ENCODE measurements at places on chromosomes 4 and X.
A peak's percentile ranks its signal among the peaks of the same experiment; 100 is the strongest.

GRCh38 chrX:133350751-133351150 lies 64.5 kb downstream of the GPC4 start:
- peak; percentile 2 for DNase-seq

GRCh38 chr4:15776871-15777648 lies 1.1 kb upstream of the CD38 start:
- no peak for DNase-seq

- DNase-seq: peak; percentile 14
Observed at GRCh38 chr4:189090174-189090814, 850.4 kb upstream of the FRG1 start.

- no peak for DNase-seq
Observed at GRCh38 chr4:137343221-137343620, 189.1 kb downstream of the PCDH18 start.

DNA sequence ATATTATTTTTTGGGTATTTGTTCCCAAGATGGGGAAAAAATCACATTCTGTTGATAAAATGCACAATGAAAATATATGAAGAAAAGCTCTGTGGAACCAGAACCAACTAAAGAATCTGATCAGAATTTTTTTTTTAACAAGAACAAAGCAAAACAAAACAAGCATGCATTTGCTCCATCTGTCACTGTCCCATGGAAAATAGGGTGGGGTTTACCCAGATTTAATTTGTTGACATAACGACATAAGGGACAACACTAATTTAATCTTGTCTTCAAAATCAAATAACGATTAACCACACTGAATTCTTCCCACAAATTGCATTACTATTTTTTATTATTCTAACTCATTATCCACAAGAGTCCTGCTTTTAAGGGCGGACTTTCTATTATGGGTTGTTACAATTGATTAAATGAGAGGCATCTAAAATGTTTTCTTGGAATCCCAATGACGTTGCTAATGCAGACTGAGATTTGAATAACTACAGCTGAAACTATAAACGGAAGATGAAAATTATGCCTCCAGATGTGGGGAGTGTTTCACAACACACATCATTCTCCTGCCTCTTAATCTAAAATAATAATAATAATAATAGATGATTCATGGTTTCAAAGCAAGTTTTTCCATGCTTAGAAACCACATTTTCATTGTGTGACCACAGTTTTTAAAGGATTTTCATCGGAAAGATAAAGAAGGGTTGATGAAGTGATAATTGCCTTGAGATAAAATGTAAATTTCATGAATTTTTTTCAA lies 307.0 kb upstream of the CPEB2 start:
- DNase-seq: no peak

DNA sequence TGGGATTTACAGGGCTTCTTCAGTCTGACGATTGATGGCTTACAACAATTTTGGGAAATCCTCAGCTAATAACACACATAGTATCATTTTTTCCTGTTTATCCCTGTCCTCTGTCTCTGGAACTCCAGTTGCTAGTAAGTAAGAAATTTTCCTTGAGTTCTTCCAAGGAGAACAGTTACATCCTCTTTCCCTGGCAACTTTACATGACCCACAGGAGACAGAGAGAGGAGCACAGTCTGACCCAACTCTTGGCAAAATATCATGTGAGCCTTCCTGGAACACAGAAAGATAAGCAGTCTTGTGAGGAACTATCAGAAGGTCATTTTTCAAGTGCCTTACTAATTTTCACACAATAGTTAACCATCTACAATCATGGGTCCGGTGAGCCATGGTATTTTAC lies 578.7 kb upstream of the PABPC4L start:
- no peak for DNase-seq

GRCh38 chrX:139078761-139079280 lies 367.3 kb upstream of the FGF13 start:
- DNase-seq: no peak

DNA sequence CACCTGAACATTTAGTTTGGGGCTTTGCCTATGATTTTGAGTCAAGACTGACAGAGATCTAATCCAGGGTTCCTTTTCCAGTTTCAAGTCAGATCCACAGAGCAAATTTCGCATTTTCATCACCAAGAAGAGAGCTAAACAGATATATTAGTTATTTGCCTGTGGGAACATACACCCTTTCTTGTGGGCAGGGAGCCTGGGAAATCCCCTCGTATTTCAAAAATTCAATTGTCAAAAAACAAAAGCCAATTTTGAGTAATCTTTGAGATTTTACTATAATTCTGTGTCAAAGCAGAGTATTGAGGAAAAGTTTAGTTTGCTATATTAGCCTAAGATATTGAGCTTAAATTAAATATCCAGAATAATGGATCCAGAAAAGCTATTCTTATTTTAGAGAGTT lies 56.6 kb downstream of the AFM start:
- DNase-seq: no peak

GRCh38 chr4:186979961-186980745 lies 256.5 kb upstream of the FAT1 start:
- DNase-seq: no peak

- no peak for DNase-seq
Observed at GRCh38 chrX:123170546-123170945, 13.5 kb upstream of the GRIA3 start.

DNA sequence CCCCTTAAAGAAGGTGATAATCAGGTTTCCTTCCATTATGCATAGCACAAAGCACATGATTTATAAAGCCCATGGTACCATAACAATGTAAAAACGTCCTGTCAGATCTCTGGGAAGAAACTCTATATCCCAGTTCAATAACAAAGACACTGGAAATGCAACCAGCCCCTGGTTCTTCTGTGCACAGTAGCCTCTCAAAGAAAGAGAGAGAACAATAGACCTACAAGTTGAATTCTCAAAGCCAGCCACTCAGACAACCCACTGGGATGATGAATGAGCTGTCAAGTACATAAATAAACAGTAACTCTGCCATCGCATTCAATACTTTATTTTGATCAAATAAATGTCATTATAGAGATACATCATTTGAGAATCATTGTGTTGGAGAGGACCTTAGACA lies 400.1 kb upstream of the CPEB2 start:
- no peak for DNase-seq

GRCh38 chr4:113444386-113444785 lies 317.2 kb downstream of the CAMK2D start:
- DNase-seq: no peak

GRCh38 chrX:39883666-39884065 lies 214.1 kb downstream of the BCOR start:
- DNase-seq: no peak

DNA sequence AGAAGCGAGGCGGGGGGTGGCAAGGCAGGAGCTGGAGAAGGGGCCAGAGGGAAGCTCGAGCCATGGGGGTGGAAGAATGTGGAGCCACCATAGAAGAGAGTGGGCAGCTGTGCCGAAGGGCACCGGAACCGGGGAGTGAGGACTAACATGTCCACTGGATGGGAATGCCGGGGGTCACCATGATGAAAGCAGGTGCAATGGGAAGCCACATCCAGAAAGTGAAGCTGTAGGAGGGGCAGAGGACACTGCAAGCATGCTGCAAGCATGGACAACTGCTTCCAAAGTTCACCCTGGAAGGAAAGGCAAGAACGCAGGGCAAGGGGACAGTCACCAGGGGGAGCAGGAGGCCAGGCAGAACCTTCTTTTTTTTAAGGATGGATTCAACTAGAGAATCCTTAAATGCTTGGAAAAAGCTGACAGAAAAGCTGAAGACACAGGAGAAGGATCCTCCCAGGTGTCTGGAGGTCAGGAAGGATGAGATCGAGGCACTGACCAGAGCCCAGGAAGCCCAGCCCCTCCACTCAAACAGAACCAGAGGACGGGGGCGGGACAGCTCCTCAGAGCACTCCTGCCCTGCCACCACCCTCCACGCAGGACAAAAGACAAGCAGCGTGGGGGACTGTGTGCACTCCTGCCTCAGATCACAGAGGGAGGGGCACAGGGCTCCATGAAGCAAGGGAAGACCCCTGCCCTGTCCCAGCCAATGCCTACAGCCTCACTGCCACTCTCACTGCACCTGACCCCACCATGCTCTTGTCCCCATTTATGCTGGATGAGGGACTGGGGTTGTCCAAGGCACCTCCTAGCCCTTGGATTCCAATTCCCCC lies 169.2 kb downstream of the AFAP1 start:
- peak; percentile 25 for DNase-seq

- DNase-seq: no peak
Observed at GRCh38 chr4:136706942-136707341, 825.4 kb downstream of the PCDH18 start.

DNA sequence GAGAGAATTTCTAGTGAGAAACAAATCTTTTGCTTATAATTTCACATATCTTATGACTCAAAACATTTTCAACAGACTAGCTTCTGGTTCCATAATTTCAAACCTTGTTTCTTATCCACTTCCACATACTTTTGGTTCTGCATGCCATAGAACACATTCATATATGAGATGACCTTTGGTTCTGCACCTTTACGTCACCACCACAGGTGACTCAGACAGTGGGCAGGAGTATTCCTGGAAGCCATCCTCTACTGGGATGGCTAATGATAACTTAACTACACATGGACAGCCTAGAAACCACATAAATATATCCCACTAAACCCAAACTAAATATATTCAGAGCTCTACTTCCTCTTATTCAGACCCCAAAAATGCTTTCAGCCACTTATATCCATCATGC lies 133.3 kb downstream of the DCK start:
- peak; percentile 56 for DNase-seq

DNA sequence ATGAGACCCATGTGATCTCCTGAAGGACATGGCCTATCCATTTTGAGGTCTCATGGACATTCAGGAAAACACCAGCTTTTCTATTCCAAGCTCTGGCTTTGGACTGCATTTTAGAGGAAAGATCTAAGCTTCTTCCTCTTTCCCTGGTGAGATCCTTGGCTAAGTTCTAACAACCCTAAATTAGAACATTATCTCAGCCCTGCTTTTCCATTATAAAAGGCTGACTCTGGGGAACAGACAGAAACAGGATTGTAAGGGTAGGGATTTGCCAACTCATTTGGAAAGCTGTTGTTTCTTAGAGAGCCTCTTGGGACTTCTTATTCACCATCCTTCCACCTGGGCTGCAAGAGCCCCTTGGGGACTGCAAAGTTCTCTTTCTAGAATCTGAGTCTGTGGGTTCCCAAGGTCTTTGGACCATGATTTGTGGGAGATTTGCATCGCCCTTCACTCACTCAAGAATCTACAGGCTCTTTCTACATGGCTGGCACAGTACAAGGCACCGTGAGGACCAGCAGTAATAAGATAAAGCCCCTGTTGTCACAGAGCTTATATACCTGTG lies 146.9 kb downstream of the FNIP2 start:
- no peak for DNase-seq

GRCh38 chr4:102610476-102610875 lies 109.3 kb downstream of the NFKB1 start:
- no peak for DNase-seq

DNA sequence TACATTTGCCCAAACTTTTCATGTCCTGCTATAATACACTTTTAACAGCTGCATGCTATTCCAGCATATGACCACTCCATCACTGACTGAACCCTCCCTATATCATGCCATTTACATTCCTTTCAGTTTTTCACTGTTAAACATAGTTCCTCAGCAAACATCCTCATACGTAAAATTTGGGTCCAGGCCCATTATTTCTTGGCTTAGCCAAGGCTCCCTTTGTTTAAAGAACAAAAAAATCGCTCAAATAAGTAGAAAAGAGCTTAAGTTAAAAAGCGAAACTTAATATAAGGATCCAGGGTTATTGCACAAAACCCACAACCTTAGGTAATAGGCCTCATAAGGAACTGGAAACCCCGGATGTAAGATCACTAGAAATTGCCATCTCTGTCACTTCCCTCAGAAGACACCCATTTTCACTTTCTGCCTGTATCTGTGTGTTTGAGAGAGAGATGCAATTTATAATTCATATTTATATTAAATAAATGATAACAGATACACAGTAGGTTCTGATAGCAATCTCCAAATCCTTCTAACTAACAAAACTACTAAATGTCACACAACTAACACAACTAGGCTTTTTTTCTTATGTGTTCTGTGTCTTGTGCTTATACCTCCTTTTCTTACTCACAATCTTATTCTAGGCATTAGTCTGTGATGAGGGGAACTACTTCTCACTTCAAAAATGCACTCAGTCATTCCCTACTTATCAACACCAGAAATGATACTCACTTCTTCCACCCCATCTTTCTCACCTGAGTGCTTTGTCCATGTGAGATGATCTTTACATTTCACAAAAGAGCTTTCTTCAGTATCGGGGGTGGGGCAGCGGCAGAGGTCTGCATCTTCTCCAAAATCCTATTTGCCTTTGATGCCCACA lies 59.9 kb upstream of the FAM241A start:
- DNase-seq: no peak

- DNase-seq: no peak
Observed at GRCh38 chr4:111535792-111536191, 609.5 kb upstream of the FAM241A start.

DNA sequence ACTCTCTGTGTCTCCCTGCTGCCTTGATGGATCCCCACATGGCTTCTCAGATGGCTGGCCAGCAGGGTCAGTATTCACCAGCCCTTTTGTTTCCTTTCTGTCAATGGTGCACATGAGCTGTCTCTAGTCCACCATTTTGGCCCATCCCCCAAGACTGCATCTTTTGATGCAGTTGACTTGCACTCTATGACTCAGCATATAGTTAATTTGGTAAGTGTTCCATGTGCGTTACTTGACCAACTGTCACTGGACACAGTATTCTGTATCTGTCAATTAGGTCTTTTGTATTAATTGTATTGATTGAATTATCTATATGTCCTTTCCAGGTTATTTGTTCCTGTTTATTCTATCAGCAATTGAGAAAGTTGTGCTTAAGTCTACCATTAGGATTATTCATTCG lies 29.2 kb downstream of the PRDM5 start:
- no peak for DNase-seq

DNA sequence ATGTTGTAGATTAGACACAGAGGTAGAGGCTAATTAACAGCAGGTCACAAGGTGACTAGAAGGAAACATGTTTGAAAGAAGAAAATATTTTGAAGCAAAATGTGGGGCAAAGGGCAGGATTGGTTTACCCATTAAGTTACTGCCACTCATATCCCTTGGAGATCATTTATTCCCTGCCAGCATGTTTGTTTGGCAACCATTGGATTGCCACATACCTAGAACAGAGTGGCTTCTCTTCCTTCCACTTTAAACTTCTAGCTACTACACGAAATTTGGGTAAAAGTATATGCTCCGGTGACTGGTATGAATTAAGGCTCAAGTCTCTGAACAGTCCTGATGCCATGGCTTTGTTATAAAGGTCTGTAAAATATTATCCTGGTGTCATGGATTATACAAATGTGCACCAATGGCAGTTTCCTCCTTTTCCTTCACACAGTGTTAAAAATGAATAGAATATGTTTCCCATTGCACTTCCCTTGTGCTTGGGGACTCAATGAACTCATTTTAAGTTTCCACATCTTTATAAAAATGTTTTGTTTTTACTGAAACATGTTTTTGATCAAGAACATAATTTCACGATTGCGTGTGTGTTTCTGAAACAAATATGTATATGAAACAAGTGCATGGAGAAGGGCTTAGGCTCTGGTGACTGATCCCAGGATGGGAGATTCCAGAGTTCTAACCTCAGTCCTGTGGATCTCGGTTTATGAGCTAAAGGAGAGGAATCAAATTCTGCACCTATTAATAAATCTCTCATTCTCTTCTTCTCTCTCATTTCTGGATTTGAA lies 12.3 kb downstream of the BMP3 start:
- DNase-seq: no peak

All from Calu3 (cell line).